ENCODE measurements at places on chromosomes 1 and 21.

DNA sequence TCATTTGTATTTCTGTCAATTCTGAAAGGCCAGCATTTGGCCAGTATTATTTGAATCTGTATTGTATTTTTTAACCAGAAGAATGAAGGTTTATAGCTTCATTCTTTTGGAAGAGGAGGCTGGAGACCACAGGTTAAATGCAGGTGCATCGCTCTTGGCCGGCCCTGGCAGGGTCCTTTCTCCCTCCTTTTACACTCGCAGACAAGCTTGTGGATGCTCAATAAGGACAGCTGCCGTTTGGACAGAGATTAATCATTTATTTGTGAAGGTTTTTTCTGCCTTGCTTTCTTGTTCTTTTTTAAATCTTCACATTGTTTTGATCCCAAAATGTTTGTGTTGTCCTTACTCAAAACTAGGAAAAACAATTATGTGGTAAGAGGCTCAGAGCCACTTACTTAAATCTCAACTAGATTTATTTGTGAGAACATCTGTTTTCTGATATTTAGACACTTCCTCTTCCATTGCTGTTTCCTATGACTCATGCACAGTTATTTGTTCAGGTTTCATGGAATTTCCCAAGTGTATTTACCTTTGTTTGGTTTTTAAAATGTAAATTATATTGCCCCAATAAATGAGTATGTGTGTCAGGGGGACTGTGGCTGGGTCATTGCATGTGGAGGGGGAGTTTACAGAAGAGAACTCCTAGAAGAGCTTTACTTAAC, 46.7 kb upstream of the LAMC2 start:
- peak; percentile 80 for DNase-seq

- DNase-seq: no peak
Observed at GRCh38 chr1:225300381-225300780, 127.5 kb downstream of the LBR start.

GRCh38 chr1:80629304-80629837, 1171.4 kb upstream of the ADGRL2 start:
- DNase-seq: no peak

- peak; percentile 31 for DNase-seq
Observed at GRCh38 chr1:205376739-205377138, 20.0 kb upstream of the KLHDC8A start.

DNA sequence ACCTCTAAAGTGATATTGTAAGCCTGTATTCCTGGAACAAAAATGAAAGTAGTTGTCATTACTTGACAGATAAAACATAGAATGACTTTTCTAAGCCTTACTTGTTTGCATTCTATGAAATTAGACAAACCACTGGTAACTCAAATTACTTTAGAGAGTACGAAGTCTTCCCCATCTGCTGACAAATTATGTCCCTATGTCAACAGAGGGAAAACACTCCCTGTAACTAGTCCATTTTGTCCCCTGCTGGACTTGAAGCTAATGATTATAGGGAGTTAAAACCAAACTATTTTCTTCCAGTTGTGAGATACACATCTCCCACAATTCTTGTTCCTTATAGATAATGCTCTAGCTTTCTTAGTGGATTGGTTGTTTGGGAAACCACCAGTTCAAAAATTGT, 39.6 kb downstream of the GREM2 start:
- DNase-seq: no peak

DNA sequence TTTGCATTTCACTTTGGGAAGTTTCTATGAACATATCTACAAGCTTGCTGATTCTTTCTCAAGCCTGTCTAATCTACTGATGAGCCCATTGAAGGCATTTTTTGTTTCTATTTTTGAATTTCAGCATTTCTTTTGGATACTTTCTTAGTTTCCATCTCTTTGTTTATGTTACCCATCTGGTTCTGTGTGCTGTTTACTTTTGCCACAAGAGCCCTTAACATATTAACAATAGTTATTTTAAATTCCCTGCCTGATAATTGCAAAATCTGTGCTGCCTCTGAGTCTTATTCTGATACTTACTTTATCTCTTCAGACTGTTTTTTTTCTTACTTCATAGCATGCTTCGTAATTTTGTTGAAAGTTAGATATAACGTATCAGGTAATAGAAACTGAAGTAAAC, 75.8 kb upstream of the ZRANB2 start:
- DNase-seq: no peak

DNA sequence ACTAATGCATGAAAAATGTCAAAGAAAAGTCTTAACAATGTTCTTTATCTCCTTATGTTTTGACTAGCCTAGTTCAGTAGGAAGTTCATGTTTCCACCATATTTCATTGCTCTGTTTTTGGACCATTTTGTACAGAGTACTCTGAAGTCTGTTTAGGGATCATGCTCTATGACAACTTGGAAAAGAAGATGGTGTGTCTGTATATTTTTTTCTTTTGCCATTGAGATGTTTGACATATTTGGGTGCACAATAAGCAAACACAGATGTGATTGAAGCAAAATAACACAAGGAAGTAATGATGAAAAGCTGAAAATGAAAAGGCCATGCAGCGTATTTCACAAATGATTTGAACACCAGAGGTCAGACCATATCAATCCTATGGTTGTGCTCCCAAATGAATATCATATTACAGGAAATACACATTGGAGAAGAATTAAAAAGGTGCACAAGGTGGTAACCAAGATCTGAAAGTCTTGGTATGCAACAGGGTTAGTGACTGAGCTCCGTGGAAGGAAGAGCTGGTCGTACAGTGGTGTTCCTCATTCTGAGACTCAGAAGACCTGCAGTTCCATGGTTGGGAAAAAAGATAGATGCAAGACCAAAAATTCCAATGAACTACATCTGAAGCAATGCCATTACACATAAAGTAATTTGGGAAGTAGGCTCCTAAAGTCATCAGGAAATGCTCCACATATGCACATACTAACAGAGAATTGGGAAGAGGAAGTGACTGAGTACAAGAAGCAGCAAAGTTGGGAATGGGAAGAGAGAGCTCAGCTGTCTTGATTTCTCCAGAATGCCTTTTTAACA, 463.5 kb downstream of the LMO4 start:
- no peak for DNase-seq

DNA sequence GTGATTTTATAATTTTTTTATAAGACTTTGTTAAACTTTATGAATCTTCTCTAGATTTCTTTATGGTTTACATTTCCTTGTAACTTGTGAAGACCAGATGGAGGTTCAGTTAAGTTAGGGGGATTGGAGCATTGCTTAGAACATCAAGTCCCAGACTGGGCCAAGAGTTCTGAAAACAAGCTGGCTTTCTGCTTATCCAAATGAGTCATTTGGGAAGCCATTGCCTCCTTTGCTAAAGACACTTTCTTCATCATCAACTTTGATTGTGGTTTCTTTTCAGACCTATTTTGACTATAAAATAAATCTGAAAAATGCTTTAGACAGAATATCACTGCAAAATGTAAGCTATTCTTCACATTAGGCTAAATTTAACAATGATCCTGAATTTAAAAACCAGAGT, 446.8 kb downstream of the USP25 start:
- DNase-seq: peak; percentile 5

GRCh38 chr1:19981170-19981506, 1.7 kb upstream of the PLA2G2A start:
- DNase-seq: no peak

GRCh38 chr1:246104927-246105326, 402.2 kb downstream of the SMYD3 start:
- peak; percentile 33 for DNase-seq

DNA sequence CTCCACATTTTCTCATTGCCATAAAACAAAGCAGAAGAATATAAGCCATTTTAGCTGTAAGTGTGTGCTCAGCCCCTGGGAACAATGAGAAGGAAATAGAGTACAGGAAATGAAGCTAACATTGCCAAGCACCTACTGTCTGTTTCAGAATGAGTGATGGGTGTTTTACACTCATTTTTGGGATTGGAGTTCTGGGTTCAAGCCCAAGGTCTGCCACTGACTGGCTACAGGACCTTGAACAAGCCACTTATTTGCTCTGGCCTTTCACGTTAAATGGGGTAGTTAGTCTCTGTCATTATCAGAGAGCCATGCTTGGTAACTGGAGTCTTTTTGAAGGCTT, 80.7 kb upstream of the KAZN start:
- no peak for DNase-seq

GRCh38 chr1:179510038-179510437, 65.7 kb downstream of the NPHS2 start:
- DNase-seq: no peak

DNA sequence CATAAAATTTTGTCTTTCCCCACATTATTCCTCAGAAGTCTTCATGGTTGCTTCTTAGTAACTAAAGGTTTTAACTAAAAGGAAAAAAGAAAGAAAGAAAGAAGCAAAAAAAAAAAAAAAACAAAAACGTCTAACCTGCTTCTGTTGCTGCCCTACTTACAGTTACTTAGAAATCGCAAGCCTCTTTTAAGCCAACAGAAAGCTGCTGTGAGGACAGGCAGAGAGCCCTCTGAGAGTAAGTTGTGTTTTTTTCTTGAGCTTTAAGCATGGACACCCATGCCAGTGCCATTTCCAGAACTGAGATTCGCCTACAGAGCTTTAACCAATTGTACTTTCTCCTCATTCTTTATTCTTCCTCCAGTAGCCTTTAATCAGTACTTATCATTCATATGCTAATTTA, 25.6 kb upstream of the RGS1 start:
- no peak for DNase-seq

GRCh38 chr1:195709821-195710220, 898.4 kb downstream of the KCNT2 start:
- DNase-seq: no peak

- no peak for DNase-seq
Observed at GRCh38 chr1:119531606-119532323, 24.8 kb downstream of the HSD3B1 start.

GRCh38 chr1:91637539-91637994, 136.9 kb downstream of the CDC7 start:
- no peak for DNase-seq

GRCh38 chr1:8384577-8384976, 66.7 kb downstream of the SLC45A1 start:
- DNase-seq: peak; percentile 21

GRCh38 chr21:36825658-36826057, 126.7 kb downstream of the SIM2 start:
- DNase-seq: no peak

DNA sequence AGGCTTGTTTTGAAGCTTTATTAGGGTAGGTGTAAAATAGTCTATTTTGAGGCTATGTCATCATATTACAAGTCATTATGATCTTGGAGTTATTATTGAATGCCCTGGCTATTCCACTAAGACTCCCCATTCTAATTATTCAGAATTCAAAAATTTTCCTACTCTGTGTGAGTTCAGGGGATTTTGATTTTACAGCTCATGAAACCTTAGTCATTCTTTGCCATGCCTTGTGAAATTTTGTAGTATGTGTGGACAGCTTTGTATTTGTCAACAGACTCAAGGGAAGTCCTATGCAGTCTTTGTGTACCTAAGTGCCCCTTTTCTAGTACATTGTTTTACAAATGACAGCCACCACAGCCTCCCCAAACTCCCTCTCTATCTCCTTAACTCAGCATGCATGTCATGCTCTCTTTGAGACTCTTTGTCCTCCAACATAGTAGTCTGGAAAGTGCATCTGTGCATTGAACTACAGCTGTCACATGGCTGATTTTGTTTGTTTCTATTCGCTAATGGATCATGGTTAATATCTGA, 28.0 kb downstream of the CD1D start:
- DNase-seq: no peak

DNA sequence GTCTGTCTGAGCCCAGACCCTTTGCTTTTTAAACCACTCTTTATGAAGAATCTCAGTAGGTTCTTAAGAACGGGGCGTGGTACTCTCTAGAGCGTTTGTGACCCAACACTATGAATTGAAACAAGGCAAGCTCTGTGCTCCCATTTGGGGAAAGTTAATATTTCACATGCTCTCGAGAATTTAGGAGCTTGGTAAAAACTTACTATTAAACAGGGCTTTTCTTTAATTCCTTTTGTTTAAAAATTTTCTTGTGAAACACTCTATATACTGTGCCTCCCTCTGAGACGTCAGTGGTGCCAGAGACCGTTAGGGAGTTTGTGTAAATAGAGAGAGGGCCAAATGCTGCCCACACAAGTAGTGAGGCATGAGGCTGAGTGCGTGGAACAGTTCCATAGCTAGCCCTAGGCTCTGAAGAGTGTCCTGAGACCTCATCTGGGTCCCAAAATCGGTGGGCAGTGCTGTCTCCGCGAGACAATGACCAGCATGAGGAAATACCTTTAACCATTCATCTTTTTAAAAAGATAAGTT, 144.7 kb downstream of the ROR1 start:
- DNase-seq: no peak

DNA sequence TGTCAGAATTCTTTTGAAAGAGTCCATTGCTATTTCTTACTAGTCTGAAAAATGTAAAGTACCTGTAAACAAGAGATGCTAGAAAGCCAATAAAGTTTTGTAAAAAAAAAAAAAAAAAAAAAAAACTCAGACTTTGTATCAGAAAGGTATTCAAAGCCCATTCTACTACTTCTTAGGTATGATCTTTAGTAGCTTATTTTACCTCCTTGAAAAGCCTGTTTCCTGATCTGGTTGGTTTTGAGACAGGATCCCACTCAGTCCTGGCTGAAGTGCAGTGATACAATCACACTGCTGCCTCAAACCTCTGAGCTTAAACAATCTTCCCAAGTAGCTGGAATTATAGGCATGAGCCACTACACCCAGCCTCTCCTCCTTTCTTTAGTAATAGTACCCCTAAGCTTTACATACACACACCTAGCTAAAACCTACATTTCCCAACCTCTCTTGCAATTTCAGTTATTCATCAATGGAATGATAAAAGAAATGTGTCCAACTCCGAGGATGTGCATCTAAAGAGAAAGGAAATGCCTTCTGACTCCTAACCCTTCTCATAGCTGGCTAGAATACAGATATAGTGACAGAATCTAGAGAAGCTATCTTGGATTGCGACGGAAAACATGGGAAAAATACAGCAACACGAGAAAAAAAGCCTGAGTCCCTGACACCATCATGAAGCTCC, 30.6 kb downstream of the EPS15 start:
- DNase-seq: no peak
